ENCODE measurements at places on chromosomes 7 and 10. TPM values are rescaled to one million over a fixed set of nuclear protein-coding genes. Genes with fewer than 3 reads are reported as not detected.

The CALCR gene
- total RNA-seq: not detected

The SPDYE5 gene
- not detected for total RNA-seq

The PON1 gene
- total RNA-seq: not detected

The KEL gene
- not detected for total RNA-seq

The SNX8 gene
- 73.9 TPM for total RNA-seq

The AKR1C8 gene
- 2.7 TPM for total RNA-seq

The PAX4 gene
- total RNA-seq: not detected

The FOXP2 gene
- total RNA-seq: 4.3 TPM

The VAX1 gene
- total RNA-seq: not detected

The CLRN3 gene
- not detected for total RNA-seq

The OR2A1 gene
- total RNA-seq: not detected
